GM19239 (cell line): ENCODE measurements at places on chromosomes 5 and 9.

- peak; percentile 15 for DNase-seq
Measured at GRCh38 chr5:72268753-72269410, 51.2 kb downstream of the MRPS27 start.

GRCh38 chr5:62486672-62487071 lies 74.1 kb downstream of the IPO11 start:
- DNase-seq = no peak

GRCh38 chr5:64180661-64181343 lies 15.2 kb downstream of the RNF180 start:
- DNase-seq = no peak

- no peak for DNase-seq
Measured at GRCh38 chr5:112097768-112098167, 321.3 kb downstream of the EPB41L4A start.

GRCh38 chr5:10536511-10536910 lies 27.4 kb upstream of the ANKRD33B start:
- no peak for DNase-seq

DNA sequence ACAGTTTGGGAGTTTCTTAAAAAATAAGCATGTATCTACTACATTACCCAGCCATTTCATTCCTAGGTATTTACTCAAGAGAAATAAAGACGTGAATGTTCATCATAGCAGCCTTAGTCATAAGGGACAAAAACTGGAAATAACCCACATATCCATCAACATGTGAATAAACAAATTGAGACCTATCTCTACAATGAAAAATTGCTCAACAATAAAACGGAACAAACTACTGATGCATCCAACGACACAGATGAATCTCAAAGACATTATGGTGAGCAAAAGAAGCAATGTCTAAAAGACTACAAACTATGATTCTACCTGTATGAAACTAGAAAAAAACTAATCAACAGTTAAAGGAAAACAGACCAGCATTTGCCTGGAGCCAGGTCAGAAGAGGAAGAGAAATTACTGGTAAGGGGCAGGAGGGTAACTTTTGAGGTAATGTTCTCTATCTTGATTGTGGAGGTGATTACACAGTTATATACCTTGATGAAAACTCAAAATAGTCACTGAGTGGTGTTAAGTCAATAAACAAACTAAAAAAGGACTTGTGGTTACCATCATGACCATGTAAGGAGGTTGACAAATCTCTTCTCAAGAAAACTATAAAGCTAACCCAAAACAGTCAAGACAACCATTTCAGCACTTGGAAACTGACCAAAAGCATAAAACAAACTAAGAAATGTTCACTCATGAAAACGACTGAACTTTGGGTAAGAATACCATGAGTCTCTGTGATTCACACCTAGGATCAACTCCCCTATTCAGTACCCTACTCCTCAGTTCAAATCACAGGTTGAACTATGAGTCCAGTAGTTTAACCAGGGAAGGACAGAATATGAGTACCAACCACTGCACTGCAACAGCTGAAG lies 10.4 kb downstream of the UIMC1 start:
- no peak for DNase-seq

DNA sequence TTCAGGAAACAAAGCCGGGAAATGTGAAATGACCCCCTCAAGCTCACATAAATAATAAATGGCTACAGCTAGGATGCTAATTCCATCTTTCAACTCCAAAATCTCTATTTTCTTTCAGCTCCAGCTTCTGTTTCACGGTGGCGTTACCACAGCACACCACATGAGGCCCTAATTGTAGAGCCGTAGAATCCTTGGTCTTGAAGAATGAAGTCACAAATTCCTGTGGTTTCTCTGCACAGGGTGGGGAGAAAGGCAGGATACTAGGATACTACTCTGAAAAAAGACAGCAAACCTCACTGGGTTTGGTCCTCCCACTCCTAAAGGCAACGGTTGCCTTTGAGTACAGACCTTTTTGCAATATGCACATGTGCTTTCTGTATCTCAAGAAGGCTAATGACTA lies 13.9 kb upstream of the RARS1 start:
- DNase-seq = no peak

DNA sequence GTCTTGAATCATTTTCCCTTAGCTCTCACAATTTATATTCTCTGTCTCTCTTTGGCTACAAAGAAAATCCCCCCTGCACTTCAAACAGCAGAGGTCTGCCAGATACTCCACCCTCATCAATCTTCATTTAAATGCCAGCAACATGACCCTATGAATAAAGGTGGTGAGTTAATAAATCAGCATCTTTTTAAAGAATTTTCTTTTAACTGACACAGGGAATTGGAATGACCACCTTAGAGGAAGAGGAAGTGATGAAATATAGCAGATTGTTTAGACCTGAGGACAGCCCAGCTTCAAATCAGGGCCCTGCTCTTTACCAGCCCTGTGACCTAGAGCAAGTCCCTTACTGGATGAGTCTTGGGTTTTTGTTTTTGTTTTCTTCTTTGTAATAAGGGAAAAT lies 223.1 kb upstream of the PAPPA start:
- no peak for DNase-seq

- DNase-seq = peak; percentile 64
Measured at GRCh38 chr9:84597131-84597530, 72.4 kb upstream of the NTRK2 start.

- peak; percentile 3 for DNase-seq
Measured at GRCh38 chr5:44774279-44774880, 34.4 kb upstream of the MRPS30 start.
